DMS 273 treated with DMSO at 0.1 percent for 48 hours (cell line): ENCODE measurements at places on chromosomes 16 and 17.

GRCh38 chr16:3149630-3150345, 15.0 kb downstream of the ZNF213 start:
- DNase-seq = no peak

GRCh38 chr16:87493608-87494280, 920 bp upstream of the ZCCHC14 start:
- DNase-seq = no peak

DNA sequence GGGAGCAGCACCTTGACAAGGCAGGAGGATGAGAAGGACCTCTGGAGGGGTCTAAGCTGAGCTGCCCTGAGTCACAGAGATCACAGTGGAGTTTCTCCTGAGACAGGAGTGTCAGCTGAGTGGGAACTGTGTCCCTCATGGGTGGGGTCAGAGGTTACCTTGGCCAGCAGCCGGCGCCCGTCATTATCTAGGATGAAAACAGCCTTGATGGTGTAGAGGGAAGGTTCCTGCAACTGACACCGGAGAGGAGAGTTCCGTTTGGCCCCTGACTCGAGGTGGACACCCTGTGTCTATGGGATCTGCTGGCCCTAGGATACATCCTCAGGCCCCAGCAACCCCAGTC, 933 bp downstream of the COPZ2 start:
- no peak for DNase-seq

- DNase-seq = no peak
These were observed 44.1 kb downstream of the GTF3C1 start for GRCh38 chr16:27505297-27506236.

- DNase-seq = no peak
These were observed 36.0 kb downstream of the IQCK start for GRCh38 chr16:19753815-19754643.

GRCh38 chr17:31311526-31311925, 2.3 kb downstream of the EVI2B start:
- no peak for DNase-seq

- DNase-seq = no peak
These were observed at the start of the genes GPS1 and RFNG for GRCh38 chr17:82051776-82052637. GPS1 (plus strand) TSS chr17:82051898; CDS start chr17:82051932, 34 bp downstream. RFNG (minus strand) TSS chr17:82051811; CDS start chr17:82051766, 45 bp downstream.

GRCh38 chr16:60414613-60415012, 1621.6 kb downstream of the CDH8 start:
- DNase-seq = no peak

DNA sequence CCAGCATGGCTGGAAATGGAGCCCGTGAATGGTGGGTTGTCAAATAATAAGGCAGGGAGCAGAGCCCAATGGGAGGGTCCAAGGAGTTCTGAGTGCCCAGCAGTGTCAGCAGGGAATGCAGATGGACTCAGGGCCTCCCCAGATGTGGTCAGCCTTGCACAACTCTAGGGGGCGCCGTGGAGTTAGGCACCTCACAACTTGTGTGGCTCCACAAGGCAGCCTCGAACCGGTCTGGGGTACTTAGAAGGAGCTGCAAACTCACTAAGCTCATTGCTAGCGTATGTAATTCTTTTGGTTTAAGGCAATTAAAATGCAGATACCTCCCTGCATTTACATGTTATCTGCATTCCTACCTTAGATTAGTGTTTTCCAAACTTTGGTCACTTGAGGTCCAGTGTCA, 18.1 kb downstream of the IRF8 start:
- no peak for DNase-seq

- DNase-seq = no peak
These were observed 3.4 kb downstream of the PLEKHH3 start for GRCh38 chr17:42673266-42673884.

DNA sequence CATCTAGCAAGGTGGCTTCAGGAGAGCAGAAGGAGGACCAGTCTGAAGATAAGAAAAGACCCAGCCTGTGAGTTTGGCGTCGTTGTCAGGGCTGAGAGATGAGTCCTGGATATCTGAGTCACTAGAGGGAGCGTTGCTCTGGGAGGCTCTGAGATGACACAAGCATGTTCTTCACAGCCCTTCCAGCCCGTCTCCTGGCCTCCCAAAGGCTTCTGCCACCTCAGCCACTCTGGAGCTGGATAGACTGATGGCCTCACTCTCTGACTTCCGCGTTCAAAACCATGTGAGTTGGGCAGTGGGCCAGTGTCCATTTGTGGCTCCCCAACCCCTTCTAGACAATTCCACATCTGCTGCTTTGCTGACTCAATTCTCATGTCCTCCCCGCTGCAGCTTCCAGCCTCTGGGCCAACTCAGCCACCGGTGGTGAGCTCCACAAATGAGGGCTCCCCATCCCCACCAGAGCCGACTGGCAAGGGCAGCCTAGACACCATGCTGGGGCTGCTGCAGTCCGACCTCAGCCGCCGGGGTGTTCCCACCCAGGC, 2.3 kb downstream of the TGFB1I1 start:
- no peak for DNase-seq

DNA sequence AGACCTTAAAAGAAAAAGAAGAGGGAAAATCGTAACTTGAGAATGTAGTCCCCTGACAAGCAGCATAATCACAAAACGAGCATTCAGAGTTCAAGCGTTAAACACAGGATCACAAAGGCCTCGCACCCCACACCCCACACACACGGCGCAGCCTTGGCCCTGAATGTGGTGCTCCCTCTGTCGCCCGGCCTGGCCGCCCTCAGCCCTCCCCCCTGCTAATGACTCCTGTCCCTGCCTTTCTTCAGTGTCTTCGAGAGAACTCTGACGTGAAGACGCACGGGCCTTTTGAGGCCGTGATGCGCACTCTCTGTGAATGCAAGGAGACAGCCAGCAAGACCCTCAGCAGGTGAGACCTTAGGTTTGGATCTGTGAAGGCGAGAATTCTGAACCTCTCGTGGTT, 47.5 kb upstream of the ENDOV start:
- DNase-seq = no peak

DNA sequence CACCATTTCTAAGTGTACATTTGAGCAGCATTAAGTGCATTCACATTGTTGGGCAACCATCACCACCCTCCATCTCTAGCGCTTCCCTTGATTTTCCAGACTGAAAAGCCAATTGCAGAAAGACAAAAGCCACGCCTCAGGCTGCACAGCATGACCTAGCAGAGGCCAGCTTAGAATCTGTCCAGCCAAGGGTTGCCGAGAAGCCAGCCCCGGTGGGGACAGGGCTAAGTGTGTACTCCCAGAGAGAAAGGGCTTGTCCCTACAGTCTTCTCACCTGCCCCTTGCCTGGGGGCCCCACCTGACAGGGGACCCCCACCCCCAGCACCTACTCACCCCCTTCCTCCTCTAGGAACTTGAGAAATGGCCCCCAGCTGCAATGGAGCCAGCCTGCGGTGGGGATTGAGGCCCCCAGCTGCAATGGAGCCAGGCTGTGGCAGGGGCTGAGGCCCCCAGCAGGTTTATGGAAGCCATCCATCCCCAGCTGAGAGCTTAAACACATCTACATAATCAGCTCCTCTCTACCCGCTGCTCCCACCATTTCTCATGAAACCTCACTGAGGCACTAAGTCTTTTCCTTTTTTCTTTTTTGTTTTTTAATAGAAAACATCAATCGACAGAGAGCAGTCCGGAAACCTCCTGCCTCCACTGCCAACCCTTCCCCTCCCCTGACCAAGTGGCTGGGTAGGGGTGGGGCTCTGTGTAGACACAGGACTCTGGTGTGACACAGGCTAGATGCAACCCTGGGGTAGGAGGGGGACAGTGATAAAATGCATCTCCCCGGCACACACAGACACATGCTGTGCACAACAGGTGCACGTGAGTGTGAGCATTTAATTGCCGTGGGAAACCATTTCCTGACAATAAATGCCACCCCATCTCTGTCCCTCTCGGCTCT, 77.9 kb downstream of the CCT6B start:
- DNase-seq = no peak

DNA sequence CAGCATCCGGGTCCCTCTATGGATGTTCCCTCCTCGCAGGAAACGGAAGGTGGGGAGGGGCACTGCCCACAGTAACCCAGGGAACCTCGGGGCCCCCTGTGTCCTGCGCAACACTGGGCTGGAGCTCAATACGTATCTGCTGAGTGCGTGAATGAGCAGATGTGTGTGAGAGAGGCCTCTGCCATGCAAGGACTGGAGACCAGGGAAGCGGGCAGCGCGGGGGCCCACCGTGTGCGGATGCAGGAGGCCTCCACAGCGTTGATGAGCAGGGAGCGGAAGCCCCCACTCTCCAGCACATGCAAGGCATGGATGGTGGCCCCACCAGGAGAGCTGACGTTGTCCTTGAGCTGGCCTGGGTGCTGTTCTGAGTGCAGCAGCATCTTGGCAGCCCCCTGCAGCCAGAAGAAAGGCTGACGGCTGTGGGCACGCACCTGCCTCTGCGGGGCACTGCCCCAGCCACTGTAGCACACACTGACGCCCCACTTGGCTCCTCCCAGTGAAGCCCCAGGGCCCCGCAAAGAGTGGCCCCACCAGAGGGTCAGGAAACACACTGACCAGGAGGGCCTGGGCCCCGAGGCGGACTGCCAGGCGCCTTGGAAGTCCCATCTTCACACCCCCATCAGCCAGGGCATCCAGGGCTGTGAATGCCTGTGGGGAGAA, 2.9 kb downstream of the PYCR1 start:
- DNase-seq = no peak

- DNase-seq = no peak
These were observed 763 bp downstream of the ZKSCAN2 start for GRCh38 chr16:25256695-25257469.

GRCh38 chr16:57998992-57999365, 1.5 kb downstream of the ZNF319 start:
- DNase-seq = no peak

- DNase-seq = no peak
These were observed 27.3 kb upstream of the VPS4A start for GRCh38 chr16:69283851-69284250.

GRCh38 chr17:70588003-70588402, 418.7 kb downstream of the KCNJ2 start:
- DNase-seq = peak; percentile 31

DNA sequence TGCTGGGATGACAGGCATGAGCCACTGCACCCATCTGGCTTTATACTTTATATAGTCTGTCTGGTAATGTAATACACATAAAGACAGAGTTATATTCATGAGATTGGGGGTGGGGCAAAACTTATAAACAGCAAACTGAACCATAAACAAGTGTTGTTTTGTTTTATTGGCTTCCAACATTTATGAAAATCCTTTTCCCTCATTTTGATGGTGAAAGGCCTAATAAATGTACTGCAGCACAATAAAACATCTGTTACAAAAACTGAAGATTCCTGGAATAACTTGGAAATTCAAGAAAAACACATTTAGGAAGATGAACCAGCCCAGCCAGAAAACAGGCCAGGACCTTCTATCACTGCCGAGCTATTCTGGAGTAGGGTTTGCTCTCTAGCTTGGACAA, 16.1 kb downstream of the NPRL3 start:
- no peak for DNase-seq

- DNase-seq = no peak
These were observed 211.8 kb downstream of the SNX29 start for GRCh38 chr16:12188061-12188934.

GRCh38 chr17:49337884-49338283, 24.2 kb downstream of the ZNF652 start:
- DNase-seq = no peak

DNA sequence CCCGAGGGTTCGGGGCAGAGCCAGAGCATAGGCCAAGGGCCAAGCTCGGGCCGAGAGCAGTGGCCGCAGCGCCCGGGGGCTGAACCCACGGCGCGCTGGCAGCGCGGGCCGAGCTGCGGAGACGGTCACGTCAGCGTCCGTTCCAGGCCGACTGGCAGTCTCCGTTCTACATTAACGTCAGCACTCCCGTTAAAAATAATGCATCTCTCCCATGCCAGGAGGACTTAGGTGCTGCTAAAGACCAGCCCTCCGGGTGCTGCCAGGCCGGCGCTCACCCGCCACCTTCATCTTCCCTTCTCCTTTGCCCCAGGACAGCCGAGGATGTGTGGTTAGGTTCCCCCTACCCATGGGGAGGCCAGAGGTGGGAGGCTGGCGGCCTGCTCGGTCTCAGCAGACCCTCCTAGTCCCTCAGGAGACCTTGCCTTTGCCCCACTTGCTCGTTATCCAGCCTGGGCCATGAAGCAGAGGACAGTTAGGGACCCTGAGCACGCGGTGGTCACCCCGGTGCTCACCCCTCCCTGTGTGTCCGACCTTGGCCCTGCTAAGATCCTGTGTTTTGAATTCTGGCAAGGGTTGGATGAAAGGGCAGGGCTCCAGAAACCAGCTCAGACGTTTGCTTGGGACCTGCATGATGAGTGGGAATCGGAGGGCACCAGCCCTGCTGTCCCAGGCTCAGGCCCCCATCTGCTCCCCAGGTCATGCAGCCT, 572 bp downstream of the MPG start:
- DNase-seq = no peak

- DNase-seq = peak; percentile 83
These were observed 113.3 kb downstream of the VPS53 start for GRCh38 chr17:601244-601925.

- no peak for DNase-seq
These were observed 7.7 kb downstream of the MXRA7 start for GRCh38 chr17:76702941-76703637.

DNA sequence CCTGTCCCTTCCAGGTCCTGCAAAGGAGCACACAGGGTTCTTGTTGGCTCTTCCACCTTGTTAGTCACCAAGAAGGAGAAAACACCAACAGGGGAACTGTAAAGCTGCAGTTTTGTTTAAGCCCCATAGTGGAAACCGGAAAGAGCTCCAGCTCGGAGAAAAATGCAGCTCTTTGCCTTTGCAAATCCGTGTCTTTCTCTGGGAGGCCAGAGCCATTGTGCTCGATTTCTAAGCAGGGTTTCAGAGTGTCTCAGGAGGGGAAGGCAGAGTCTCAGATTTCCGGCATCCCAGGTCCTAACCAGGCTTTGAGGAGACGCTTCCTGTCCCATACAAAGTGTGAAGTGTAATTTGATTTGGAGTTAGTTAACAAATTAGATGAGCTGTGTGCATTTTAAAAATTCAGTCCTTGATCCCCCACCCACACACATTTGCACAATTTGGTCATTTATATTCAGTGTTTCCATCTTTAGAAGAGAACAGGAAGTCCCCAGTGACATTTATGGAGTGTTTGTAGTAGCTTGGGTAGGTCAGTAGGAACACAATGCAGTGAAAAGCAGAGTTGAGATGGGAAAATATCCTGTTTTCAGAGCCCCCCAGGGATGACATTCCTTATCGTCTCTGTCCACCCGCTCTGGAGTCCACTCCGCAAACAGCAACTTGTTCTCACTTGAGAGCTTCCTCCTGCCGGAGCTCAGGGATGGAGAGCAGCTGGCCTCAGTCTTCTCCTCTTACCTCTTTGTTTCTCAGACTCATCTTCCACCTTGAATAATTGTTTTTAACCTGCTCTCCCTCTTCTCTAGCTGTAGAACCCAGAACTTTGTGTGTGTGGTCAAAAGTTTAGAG, 331.9 kb downstream of the SEC14L1 start:
- DNase-seq = no peak

DNA sequence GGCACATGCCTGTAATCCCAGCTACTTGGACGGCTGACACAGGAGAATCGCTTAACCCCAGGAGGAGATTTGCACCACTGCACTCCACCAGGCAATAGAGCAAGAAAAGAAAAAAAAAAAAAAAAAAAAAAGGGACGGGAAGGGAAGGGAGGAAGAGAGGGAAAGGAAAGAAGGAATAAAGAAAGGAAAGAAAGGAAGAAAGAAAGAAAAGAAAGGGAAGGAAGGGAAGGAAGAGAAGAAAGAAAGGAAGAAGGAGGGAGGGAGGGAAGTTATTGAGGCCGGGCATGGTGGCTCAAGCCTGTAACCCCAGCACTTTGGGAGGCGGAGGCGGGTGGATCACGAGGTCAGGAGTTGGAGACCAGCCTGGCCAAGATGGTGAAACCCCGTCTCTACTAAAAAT, 50.4 kb upstream of the STAC2 start:
- no peak for DNase-seq

- DNase-seq = no peak
These were observed 49.5 kb upstream of the CRHR1 start for GRCh38 chr17:45734598-45734997.
